Suppressor macrophage treated with lipopolysaccharide for 1 hour (primary cell): ENCODE measurements at places on chromosomes 4 and X.

- peak; percentile 71 for DNase-seq
Observed at GRCh38 chr4:168621806-168622589, 125.1 kb downstream of the PALLD start.

DNA sequence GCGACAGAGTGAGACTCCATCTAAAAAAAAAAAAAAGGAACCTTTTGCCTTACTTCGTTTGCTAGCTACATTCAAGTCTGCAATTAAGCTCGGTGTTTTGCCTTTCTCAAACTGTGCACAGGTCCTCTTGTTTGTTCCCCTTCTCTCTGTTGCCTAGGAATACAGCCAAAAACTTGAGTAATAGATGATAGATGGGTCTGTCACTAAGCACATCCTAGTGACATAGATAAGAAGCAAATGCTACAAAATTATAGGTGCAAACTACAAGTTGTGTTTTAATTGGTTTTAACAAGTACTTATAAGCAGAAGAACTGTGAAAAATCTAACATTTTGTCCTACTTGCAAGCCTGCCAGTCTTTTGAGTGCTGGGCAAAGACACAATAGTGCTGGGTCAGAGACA is 95.2 kb downstream of the SNCA start:
- no peak for DNase-seq

DNA sequence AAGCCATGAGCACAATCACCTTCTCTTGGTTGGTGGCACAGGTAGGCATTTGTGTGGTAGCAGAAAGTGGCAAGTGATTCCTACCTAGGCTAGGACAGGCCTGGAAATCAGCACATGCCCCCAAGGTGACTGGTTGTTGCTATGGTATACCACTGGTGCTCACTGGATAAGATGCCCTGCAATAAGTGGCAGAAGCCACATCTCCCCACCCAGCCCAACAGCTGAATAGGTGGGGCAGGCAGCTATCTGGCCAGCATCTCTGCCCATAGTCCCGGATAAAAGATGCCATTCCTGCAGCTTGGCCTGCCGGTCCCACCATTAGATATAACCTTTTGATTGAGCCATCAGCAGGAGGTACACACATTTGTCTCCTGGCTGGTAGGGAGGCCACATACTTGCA is 21.1 kb downstream of the AMER1 start:
- no peak for DNase-seq

DNA sequence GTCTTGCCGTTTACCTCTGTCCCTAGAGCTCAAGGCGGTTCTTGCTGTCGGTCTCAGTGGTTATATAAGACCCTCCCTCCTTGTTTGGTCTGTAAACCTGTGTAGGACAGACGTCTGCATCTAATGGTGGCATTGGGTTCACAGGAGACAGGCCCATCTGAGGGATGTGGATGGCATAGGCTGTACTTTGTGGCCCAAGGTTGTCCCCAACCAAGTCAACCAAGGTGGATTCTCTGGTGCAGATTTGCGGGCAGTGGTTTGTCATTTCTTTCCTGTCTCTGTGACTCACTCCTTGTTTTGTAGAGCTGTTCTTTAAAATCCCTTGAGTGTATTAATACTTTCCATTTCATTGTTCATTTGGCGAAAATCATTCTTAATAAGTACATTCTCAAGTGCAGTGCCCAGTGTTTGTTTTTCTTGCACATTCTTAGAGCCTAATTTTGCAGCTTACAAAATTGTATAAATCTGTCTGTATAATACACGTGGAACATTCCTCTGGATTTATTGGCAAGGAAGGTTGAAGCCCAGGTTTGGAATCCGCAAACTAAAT is 68.0 kb upstream of the TLR2 start:
- DNase-seq, result no peak

DNA sequence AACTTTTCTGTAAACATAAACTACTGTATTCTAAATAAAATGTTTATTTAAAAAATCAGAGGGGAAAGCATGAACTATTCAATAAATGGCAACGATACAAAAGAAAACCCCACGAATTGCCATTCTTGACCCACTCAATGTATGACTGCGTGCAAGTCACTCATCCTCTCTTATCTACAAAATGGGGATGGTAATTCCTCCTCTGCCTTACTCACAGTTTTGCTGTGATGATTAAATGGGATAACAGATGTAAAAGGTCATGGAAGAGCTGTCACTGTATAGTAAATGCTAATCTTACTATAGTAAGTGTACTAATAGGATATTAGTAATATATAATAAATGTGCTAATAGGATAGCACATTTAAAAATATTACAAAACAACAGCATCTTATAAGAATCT is 173.4 kb downstream of the SCFD2 start:
- no peak for DNase-seq

GRCh38 chr4:155434904-155435303 is 58.1 kb upstream of the MAP9 start:
- DNase-seq, result no peak

DNA sequence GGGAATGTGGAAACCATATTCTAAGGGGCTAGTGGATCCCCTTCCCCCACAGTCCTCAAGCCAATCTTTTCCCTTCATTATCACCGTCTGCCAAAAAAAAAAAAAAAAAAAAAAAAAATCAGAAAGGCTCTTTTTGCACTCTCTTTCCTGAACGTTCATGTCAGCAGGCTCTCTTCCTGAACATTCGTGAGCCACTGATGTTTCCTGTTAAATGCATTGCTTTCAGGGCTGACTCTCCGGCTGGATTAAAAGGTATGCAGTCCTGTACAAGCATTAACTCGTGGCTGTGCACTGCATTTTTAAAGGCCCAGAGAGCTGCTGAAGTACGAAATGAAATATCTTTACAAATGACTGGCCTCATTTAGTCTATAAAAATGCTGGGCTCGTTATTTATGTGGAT is 34.0 kb upstream of the TSPAN5 start:
- DNase-seq, result no peak

GRCh38 chrX:129347291-129347690 is 176.0 kb downstream of the SMARCA1 start:
- no peak for DNase-seq

GRCh38 chr4:37008199-37008598 is 236.3 kb upstream of the NWD2 start:
- DNase-seq, result no peak
